ENCODE measurements at places on chromosomes 1 and 21.

- no peak for DNase-seq
Observed at GRCh38 chr1:208799186-208799585, 555.0 kb upstream of the PLXNA2 start.

GRCh38 chr1:180144659-180145357 lies 9.9 kb upstream of the QSOX1 start:
- no peak for DNase-seq

- DNase-seq = no peak
Observed at GRCh38 chr1:6523566-6523965, 30.7 kb downstream of the NOL9 start.

DNA sequence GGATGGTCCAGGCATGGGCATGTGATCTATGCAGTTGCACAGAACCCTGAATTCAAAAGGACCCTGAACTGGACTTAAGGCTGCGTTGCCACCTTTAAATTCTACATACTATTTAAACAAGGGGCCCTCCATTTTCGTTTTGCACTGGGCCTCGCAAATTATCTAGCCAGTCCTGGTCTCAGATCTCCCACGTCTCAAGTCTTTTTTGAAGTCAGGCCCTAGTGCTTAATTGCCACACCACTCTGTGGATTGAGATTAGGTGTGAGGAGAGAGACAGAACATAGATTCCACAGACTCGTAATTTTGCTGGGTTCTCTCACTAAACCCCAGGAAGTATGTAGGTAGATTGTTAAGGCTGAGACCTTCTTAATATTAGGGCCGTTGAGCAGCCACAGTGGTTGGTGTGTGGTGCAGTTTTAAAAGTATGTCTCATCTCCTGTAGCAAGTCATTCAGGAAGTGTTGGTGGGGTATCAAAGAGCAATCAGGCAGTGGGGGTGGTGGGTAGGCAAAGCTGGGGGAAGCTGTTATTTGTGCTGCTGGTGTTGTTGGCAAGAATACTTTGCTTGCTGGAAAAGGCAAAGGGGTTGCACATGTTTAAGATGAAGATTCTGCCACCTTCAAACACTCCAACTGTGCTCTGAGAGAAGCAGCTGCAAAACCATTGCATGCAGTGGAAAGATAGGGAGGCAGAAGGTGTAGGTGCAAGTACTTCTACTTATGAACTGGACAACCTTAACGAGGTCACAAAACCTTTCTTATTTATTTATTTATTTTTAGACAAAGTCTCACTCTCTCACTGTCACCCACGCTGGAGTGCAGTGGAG lies 11.2 kb downstream of the CD84 start:
- no peak for DNase-seq

DNA sequence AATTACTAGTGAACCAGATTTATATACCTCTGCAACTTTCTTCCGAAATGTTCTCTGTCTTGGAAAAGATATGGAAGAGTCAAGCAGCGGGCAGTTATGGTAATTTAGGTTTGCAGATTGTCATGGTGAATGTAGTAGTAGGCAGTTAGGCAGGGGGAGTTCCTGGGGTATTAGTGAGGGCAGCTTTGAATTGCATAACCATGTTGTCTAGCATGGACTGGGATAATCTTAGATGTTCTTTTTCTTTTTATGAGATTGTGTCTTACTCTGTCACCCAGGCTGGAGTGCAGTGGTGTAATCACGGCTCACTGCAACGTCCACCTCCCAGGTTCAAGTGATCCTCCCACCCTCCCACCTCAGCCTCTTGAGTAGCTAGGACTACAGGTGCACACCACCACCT lies 25.0 kb downstream of the MACF1 start:
- no peak for DNase-seq

GRCh38 chr1:73910062-73910461 lies 287.9 kb downstream of the LRRIQ3 start:
- DNase-seq = no peak

GRCh38 chr1:167697667-167698141 lies 24.1 kb upstream of the MPZL1 start:
- DNase-seq = no peak

DNA sequence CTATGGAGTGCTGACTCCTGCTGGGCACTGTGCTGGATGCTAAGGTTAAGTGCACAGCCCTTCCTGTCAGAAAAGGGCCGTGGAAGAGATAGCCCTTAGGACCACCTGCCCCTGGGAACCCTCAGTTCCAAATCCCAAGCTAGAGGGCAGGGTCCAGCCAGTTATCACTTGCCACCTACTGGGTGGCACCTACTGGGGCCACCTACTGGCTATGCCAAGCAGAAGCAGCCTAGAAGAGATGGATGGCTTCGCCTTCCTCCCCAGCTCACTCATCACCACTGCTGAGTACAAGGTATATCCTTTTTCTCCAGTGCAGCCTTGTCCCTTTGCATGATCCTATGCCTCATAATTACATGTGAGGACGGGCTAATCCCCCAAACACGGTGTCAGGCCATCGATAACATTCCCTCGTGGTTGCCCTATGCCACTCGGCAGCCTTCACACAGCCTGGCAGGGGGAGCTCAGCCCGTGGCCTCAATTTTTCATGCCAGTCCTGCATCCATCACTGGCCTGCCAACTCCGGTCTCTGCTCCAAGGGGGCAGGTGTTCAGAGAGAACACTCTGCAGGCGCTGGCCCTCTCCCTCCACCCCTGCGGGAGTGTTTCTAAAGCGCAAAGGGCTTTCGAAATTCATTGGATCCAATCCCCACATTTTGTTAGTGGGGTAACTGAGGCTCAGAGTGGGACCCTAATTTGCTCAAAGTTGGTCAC lies 49.0 kb downstream of the SYT2 start:
- DNase-seq = no peak

- DNase-seq = no peak
Observed at GRCh38 chr1:194698908-194699318, 1512.5 kb upstream of the B3GALT2 start.

GRCh38 chr1:53608071-53608470 lies 130.9 kb downstream of the GLIS1 start:
- no peak for DNase-seq

DNA sequence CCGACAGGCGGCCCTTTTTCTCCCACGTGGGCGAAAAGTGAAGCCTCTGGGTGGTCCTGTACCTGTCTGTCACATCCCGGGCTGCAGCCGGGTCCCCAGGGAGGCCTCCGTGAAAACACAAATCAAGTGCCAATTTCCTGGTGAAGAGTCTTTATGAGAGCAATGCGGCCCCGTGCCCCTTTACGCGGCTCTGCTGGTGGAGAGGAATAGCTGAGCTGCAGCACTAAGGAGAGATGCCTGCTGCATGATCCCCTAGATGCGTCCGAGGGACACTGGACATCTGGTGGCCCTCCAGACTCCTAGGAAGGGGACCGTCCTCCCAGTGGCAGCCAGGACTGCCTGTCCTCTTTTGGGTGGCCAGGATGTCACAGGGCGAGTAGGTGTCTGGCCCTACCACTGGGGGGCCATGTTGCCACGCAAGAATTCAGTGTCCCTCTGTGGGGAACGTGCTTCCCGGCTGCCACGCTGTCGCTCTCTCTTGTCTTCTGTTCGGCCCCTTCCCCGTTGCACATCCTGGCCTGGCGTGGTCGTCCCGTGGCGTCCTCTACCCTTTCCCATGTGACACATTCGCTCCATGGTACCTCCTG lies 38.7 kb downstream of the COL18A1 start:
- DNase-seq = no peak

- no peak for DNase-seq
Observed at GRCh38 chr1:226778657-226779058, 39.6 kb upstream of the ITPKB start.

- no peak for DNase-seq
Observed at GRCh38 chr1:9537863-9538668, 1.2 kb upstream of the SLC25A33 start.

GRCh38 chr1:81330521-81330920 lies 470.2 kb upstream of the ADGRL2 start:
- no peak for DNase-seq

DNA sequence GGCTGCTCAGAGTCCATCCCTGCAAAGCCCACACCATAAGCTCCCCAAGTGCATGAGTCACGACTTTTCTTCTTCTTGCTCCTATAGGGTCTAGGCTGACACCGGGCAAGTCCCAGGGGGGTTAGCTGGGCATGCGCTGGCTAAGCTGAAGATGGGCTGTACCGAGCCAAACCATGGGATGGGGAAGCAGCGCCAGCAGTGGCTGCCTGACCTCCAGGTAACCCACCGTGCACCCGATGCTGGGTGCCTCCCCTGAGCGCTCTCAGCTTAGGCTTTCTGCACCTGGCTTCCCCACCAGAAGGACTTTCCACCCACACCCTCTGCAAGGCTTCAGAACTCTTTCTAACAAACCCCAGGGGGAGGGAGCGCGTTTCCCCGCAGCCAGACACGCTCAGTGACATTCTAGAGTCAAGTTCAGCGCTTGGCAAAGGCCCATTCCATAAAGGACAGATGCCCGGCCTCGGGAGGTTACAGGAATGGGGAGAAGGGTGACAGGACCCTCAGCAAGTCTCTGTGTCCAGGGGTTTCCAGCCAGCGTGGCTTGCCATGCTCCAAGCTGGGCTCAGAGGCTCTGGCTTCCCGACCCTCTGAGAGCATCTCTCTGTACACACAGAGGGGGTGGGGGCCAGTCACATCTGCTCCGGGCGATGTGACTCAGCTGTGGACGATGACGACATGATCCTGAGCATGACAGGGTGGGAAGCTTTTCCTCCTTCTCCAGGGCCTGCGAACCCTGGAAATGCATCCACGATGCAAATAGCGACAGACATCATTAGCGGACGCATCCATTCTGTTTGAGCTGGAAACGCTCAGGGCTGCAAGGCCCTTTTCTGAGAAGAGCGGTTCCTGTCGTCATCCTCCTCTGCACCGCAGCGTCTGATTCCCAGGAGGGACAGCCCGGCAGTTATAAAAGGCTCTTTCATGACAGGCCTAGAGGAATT lies 107.8 kb downstream of the SIK1 start:
- no peak for DNase-seq

- no peak for DNase-seq
Observed at GRCh38 chr1:93447481-93448291, at the start of gene FNBP1L. TSS of gene FNBP1L (plus strand) at chr1:93448118. CDS start at chr1:93448282, 164 bp downstream.

- no peak for DNase-seq
Observed at GRCh38 chr21:39072468-39072867, 110.8 kb downstream of the PSMG1 start.

DNA sequence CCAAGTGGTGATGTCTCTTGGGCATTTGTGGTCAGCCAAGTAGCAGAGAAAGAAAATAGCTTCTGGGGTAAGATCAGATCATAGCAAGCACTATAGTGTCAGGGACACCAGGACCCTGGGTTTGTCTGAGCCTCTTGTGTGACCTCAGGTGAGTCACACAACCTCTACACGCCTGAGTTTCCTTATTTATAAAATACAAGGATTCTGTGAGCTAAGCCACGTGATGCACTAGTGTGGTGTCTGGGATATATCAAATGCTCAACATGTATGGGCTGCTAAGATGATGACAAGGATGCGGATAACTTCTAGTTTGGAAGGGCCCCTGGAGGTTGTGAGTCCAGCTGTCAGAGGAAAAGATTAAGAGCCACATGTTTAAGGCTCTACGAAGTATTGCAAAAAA lies 24.5 kb upstream of the ZNF436 start:
- DNase-seq = no peak

DNA sequence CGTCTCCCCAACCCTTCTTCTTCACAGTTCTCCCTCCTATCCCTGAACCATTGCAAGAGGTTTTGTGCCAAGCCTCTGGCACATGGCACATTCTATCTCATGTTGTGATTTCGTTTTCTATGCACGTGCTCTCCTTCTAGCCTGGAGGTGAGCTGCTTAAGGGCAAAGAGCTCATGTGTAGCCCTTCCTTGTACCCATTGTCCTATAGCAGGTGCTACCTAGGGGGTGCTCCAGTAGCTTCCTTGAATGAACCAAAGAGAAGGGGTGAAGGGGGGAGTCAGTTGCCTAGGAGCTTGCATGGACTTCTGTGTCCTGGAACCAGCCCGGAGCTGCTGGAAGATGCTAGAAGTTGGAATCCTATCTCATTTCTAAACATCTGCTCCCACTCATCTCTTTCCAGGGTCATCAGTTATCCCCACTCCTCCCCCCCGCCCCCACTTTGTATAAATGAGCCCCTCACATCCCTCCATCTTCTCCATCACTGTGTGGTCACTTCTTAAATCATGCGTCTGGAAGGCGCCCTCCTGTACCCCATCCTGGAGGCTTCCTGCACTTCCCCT lies 535 bp upstream of the DISC1 start:
- no peak for DNase-seq

DNA sequence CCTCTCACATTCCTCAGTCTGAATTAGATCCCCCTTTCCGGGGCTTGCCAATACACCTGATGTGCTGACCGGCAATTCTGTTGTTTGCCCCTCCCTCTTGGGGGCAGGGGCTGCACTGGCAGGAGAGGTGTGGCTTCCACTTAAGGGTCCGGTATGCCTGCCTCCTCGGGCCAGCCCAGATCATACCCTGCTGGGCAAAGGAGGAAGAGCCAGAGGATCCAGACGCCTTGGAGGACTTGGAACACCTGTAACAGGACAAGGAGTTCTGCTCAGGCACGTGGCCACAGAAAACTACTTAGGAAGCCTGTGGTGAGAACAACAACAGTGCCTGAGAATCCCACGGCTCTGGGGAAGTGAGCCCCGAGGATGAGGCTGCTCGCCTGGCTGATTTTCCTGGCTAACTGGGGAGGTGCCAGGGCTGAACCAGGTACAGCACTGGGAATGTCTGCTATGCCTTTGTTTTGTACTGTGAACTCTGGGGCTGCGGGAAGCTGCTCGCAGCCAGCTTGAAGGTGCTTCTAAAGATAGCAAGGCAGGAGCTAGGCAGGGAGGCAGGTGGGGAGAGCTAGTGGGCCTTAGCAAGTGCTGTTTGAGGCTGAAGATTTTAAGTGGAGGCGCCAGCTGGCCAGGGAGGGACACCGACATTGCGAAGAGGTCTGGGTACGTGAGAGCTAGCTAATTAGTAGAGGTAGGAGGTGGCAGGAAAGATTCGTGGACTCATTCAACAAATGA lies at the start of gene SMPDL3B:
Gene SMPDL3B, plus strand, starts transcription at position 183 of the 732 bp plus-strand sequence. Its CDS starts 184 bp downstream, at position 367.
- no peak for DNase-seq

DNA sequence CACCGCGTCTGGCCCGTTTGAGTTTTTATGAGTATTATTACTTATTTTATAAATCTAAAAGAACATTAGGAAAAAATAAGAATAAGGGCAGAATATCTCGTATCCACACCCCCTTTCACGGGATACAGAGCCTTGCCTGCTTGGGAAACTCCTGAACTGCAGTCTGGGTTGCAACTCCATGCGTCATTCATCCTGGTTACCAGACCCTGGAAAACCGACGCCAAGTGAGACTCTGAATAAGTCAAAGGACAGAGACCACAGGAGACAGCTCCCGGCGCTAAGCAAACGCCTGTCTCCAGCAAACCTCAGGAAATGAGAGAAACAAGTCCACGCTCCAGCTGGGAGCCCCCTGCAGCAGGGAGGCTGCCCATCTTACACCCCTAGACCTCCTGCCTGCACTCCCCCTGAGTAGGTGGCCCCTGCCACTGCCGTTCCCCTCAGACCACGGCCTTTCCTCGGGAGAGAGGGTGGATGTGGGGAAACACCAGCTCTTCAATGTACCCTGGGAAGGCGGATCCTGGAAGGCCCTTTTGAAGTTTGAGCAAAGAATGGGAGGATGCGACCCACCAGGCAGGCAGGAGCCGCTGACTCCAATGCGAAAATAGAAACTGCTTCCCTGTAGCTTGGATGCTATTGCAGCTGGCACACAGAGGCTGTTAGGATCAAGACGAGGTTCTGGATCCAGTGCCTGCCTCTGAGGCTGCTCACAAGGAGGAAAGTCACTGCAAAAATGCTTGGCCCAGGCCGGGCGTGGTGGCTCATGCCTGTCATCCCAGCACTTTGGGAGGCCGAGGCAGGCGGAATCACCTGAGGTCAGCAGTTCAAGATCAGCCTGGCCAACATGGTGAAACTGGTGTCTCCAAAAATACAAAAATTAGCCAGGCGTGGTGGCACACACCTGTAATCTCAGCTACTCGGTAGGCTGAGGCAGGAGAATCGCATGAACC lies 37.7 kb upstream of the GPR157 start:
- no peak for DNase-seq

Data from SIG-M5 (cell line).